A549 treated with ZK216348 at 1 μM for 4 hours (cell line): ENCODE measurements at places on chromosomes 12 and 14. TPM values are rescaled to one million over a fixed set of nuclear protein-coding genes. Genes with fewer than 3 reads are reported as not detected.

ZNF26 gene
- total RNA-seq, result 6.8 to 10.0 TPM (median 7.6 TPM) in 5 replicates

ARHGEF40 gene
- 6.5 to 13.7 TPM (median 10.8 TPM) in 5 replicates for total RNA-seq

TMTC2 gene
- 0.91 to 1.6 TPM (median 1.2 TPM) in 5 replicates for total RNA-seq

RNASE2 gene
- not detected in 5 replicates for total RNA-seq

POTEG gene
- not detected in 5 replicates for total RNA-seq

ETFBKMT gene
- total RNA-seq, result 0.40 to 1.4 TPM (median 0.72 TPM) in 5 replicates

KCNH3 gene
- total RNA-seq, result 1.5 to 2.8 TPM (median 2.6 TPM) in 5 replicates

IKZF4 gene
- 1.9 to 3.0 TPM (median 2.5 TPM) in 5 replicates for total RNA-seq

KRT8 gene
- 3,219 to 4,452 TPM (median 4,030 TPM) in 5 replicates for total RNA-seq

KLRB1 gene
- not detected in 5 replicates for total RNA-seq

LRRIQ1 gene
- 0.83 to 2.1 TPM (median 1.2 TPM) in 5 replicates for total RNA-seq

HIF1A gene
- total RNA-seq, result 122 to 197 TPM (median 189 TPM) in 5 replicates

TUNAR gene
- total RNA-seq, result not detected in 5 replicates

TMEM253 gene
- total RNA-seq, result 0.29 to 1.3 TPM (median 0.84 TPM) in 5 replicates

GNB3 gene
- 2.1 to 2.7 TPM (median 2.3 TPM) in 5 replicates for total RNA-seq

CCDC38 gene
- total RNA-seq, result 0.09 to 0.13 TPM in 2 of 5 replicates, not detected in the others

ALDH1L2 gene
- 2.1 to 3.7 TPM (median 3.4 TPM) in 5 replicates for total RNA-seq

CCDC197 gene
- total RNA-seq, result not detected in 5 replicates

CAPZA3 gene
- not detected in 5 replicates for total RNA-seq

TMEM121 gene
- 2.1 to 11.7 TPM (median 10.8 TPM) in 5 replicates for total RNA-seq
